ENCODE measurements at places on chromosomes 12 and 14.

GRCh38 chr14:101977311-101978071, 13.1 kb downstream of the DYNC1H1 start:
- no peak for DNase-seq

DNA sequence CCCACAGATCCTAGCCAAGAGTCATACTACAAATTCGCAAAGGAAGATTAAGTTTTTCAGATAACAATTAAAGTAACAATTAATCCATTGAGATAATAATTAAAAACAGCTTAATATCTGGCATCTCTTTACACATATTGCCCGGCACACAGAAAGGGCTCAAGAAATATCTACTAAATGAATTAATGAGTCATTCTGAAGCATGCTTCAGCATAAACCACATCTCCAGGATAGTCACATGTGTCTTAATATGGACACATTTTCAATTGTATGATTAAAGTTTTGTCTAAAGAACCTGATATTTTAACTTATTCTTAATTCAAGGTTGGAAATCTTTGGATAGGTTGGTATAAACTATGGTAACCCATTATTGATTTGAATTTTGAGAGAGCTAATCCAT, 9.6 kb downstream of the ITPR2 start:
- no peak for DNase-seq

- no peak for DNase-seq
Measured at GRCh38 chr12:83958997-83959396, 953.6 kb downstream of the SLC6A15 start.

- DNase-seq, result no peak
Measured at GRCh38 chr12:69620077-69620476, 9.4 kb upstream of the LRRC10 start.

- DNase-seq, result no peak
Measured at GRCh38 chr14:63496837-63497400, 46.3 kb downstream of the PPP2R5E start.

DNA sequence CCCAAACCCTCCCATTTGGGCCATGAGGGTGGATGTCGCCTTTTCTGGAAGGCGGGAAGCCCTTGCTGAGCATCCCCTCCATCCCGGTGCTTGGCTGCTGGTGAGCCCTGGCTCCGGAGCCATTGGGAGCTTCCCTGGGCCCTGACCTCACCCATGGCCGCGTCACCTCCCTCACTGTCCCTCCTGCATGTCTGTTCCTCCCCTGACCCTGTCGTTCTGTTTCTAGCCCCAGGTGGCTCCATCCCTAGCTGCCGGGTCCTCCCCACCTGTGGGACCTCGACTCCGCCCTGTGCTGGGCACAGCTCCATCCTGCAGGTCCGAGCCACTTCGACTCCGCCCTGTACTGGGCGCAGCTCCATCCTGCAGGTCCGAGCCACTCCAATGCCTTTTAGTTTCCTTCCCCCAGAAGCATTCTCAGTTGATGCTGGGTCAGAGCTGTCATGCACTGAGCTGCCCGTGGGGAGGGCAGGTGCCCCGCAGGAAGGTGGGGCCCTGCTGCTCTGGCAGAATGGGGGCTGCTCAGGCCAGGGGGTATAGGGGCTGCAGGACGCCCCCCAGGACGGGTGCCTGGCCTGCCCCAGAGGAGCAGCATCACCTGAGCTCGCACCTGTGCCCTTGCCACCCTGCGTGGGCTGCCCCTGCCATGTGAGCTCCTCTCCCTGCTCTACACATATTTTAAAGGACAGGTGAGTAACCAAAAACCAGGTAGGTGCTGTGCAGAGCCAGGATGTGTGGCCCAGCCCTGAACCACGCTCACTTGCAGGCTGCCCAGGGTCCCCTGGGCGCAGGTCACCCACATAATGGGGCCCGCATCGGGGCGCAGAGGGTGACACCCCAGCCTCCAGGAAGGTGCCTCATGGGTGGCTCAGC, 19.0 kb downstream of the NOC4L start:
- no peak for DNase-seq

DNA sequence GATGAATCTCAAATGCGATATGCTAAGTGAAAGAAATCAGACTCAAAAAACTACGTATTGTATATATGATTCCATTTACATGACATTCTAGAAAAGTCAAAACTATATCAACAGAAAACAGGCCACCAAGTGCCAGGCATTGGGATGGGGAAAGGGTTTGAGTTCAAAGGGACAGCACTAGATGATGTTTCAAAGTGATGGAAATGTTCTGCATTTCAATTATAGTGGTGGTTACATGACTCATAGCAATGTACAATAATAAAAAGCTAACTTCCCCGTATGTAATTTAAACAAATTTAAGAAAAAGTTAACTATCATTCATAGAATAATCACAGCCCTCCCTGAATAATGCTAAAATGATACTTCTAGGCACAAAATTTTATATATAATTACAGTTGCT, 13.5 kb downstream of the HECTD1 start:
- no peak for DNase-seq

DNA sequence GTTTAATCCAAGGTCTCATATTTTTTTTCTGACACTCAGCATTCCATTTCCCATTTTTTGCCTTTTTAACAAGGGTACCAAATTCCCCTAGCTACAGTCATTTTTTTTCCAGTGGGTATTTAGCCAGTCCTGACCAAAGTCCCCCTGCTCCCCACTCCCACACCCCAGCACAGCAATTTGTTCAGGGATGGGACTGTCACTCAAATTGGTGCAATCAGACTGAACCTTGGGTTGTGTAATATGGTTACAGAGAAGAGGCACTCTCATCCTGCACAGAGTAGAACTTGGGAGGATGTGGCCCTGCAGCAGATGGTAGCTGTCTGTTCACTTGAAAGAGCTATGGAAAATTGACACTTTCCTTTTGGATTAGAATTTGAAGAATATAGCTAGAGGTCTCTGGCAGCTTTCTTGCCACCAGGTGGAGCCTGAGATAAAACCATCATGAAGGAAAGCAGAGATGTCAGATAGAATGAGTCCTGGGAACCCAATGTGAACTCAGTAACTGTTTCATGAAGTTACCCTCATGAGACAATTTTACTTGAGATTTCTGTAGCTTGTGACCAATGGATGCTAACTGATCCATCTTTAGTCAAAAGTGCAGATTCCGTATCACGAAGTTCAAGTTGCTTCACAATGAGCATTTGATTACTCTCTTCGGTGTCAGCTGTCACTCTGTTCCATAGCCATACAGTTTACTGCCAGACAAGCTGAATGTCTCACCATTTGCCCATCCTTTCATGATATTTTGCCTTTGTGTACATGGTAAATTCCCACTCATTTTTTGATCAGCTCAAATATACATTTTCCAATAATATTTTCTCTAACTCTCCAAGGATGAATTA, 394.0 kb upstream of the SYT1 start:
- DNase-seq, result no peak

DNA sequence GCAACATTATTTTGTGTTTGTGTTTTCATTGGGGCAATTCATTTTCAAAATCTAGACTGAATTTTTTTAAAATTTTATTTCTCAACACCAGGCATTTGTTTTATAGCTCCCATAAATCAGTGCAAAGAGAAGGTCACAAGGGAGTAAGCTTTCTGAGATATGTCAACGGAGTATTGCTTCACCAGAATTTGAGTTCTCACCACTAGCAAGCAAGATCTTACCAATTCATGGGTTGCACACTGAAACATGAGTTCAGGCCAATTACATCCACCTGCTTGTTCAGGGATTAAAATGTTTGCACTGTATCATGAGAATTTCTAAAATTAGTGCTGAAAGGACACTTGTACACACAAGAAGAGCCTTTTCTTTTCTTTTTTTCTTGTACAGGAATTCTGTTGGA, 121.9 kb downstream of the CAND1 start:
- no peak for DNase-seq

DNA sequence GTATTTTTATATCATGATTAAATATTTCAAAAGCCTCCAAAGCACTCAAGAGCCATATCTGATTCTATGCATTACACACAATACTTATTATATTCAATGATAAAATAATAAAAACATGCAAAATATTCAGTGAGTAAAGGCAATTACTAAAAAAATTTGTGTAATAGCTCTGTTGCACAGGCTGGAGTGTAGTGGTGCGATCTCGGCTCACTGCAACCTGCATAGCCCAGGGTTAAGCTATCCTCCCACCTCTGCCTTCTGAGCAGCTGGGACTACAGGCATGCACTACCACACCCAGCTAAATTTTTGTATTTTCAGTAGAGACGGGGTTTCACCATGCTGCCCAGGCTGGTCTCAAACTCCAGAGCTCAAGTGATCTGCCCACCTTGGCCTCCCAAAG, 45.4 kb downstream of the SBNO1 start:
- DNase-seq, result no peak

DNA sequence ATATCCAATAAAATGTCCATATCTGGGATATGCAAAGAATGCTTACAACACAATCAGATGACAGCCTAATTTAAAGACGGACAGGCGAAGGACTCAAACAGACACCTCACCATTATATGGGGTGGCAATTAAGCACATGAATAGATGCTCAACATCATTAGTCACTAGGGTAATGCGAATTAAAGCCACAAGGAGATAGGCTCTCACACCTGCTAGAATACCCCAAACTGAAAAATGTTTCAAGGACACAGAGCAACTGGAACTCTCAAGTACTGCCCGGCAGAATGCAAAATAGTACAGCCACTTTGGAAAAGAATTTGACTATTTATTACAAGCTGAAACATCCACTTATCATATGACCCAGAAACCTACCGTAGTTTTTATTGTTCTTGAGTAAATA, 42.9 kb downstream of the FERMT2 start:
- DNase-seq, result no peak

- DNase-seq, result no peak
Measured at GRCh38 chr12:10900530-10900929, 8.8 kb downstream of the TAS2R13 start.

Data from GM06990 (cell line).